ENCODE measurements at places on chromosomes 2 and 18.

DNA sequence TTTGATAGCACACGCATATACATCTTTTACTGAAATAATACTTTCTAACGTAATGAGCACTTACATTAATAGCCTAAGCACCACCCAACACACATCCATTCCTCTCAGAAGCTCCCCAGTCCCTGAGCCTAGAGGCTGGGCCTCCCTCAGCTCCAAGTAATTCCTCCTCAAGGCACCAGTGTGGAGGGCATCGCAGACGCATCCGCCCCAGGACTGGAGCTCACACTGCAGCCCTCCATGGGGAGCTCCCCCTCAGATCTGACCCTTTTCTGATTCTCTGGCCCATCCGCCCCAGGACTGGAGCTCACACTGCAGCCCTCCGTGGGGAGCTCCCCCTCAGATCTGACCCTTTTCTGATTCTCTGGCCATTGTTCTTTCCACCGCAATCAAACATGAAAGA, 60.4 kb upstream of the SNTG2 start:
- DNase-seq = no peak

DNA sequence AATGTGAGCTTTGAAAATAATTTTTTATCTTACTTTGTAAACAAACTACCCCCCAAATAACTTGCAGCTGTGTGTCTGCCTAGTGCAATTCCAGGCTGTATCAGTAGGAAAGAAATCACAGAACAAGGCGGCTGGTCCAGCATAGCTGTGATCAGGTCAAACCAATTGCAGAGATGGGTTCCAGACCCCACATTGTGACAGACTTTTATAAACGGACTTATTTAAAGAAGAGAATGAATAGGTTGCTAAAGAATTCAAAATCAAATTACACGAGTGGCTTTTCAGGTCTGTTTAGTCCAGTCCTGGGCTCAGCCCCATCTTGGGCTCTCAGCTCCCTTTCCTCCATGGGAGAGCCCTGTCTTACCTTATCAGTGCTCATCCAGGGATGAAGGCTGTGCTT, 11.1 kb downstream of the BMP10 start:
- no peak for DNase-seq

DNA sequence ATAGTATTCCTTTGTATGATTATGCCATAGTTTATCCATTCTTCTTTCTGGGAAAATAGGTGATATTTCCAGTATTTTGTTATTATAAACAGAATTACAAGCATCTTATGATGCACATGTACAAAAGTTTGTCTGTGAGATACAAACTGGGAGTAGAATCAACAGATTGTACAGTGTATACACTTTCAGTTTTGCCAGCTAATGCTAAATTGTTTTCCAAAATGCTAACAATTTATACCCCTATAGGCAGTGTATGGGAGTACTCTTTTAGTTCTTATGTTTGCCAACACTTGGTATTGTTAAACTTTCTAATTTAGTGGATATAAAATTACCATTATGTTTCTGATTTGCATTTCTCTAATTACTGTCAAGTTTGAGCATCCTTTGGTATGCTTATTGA, 31.0 kb upstream of the TNFRSF11A start:
- no peak for DNase-seq

- DNase-seq = no peak
Observed at GRCh38 chr2:149388120-149388816, 57.9 kb downstream of the LYPD6 start.

DNA sequence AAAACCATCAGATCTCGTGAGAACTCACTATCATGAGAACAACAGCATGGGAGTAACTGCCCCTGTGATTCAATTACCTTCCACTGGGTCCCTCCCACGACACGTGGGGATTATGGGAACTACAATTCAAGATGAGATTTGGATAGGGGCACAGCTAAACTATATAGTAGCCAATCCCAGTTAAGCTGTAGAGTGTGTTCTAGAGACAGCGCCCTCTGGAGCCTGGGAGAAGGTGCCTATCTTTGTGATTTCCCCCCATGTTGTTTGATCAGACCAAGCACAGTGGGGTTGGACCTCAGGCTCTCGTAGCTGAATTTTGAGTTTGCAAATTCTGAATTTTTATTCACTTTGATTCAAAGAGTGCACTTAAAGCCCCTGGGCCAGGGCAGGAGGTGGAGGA, 108.2 kb upstream of the TWIST2 start:
- DNase-seq = no peak

DNA sequence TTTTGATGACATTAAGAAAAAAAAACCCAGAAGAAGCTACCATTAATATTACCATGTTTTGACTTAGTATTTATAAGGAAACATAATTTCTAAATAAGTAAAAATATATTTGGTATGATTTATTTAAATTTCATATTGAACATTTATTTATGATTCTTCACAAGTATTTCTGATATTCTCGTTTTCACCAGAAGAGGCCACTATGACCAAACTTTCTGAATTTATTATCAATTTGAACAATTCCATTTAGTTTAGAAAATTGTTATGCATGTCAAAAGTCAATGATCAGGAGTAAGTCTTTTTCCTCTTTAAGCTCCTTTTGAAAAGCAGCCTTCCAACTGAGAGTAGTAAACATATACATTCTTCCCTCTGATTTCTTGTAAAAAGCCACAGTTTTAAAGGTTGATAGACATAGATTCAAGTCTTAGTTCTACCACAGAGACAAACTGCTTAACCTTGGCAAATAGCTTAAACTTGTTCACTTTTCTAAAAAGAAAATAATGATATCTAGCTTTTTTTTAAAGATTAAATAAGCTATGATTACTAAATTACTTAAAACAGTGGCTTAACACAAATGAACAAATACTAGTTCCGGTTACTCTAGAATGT, 329.9 kb downstream of the TRIB2 start:
- no peak for DNase-seq

GRCh38 chr18:63307551-63308200, 11.9 kb downstream of the BCL2 start:
- no peak for DNase-seq
